ENCODE measurements at places on chromosomes 4 and X.

GRCh38 chrX:12007881-12008280 lies 130.4 kb upstream of the FRMPD4 start:
- DNase-seq = no peak
- no peaks in the 10 kb centered on the region for H3K36me3 ChIP-seq
- no peaks in the 10 kb centered on the region for H3K27me3 ChIP-seq
- H3K4me1 ChIP-seq = peaks cover 5% of the 10 kb centered on the region

DNA sequence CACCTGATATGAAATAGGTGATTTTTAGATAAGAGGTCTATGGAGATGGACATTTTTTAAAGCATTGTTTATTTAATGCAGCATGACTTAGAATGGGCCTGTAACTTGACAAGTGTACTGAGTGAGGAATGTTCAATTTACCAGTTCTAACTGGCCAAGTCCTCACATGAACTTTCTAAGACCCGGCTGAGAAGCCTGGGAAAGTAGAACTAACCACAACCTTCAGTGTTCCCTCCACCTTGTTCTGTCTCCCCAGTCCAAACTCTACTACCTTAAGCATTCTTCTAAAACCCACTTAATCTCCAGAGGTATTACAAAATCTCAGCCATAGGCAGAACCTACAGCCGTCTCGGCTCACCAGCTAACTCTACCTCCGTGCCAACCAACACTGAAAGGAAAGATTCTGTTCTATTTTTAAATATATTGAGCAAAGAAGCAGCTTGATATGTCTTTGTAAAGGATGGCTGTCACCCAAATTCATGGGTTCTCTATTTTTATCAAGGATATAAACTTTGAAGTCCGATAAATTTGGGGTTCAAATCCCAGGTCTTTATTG lies 6.8 kb downstream of the PPARGC1A start:
- H3K36me3 ChIP-seq = no peaks in the 10 kb centered on the region
- no peak overlapping the region for H3K4me3 ChIP-seq
- no peaks in the 10 kb centered on the region for H3K27me3 ChIP-seq

GRCh38 chr4:169253904-169254303 lies 16.9 kb downstream of the SH3RF1 start:
- H3K4me1 ChIP-seq = no peaks in the 10 kb centered on the region
- no peak overlapping the region for H3K4me3 ChIP-seq
- no peak for DNase-seq
- H3K36me3 ChIP-seq = no peaks in the 10 kb centered on the region

- H3K36me3 ChIP-seq = no peaks in the 10 kb centered on the region
- H3K4me3 ChIP-seq = no peak overlapping the region
- H3K27me3 ChIP-seq = no peaks in the 10 kb centered on the region
- DNase-seq = no peak
- no peak overlapping the region for H3K27ac ChIP-seq
- H3K4me1 ChIP-seq = no peaks in the 10 kb centered on the region
These were observed 113.0 kb downstream of the IQCM start for GRCh38 chr4:149702414-149703293.

- no peak overlapping the region for H3K27ac ChIP-seq
- H3K36me3 ChIP-seq = peaks cover 3% of the 10 kb centered on the region
- H3K27me3 ChIP-seq = no peaks in the 10 kb centered on the region
- H3K4me3 ChIP-seq = no peak overlapping the region
- DNase-seq = no peak
These were observed 166.5 kb downstream of the DHRSX start for GRCh38 chrX:2334237-2334636.

- H3K4me3 ChIP-seq = no peak overlapping the region
- H3K36me3 ChIP-seq = no peaks in the 10 kb centered on the region
- DNase-seq = no peak
- H3K27ac ChIP-seq = no peak overlapping the region
- H3K4me1 ChIP-seq = no peaks in the 10 kb centered on the region
These were observed 68.0 kb downstream of the IL21 start for GRCh38 chr4:122552898-122553297.

DNA sequence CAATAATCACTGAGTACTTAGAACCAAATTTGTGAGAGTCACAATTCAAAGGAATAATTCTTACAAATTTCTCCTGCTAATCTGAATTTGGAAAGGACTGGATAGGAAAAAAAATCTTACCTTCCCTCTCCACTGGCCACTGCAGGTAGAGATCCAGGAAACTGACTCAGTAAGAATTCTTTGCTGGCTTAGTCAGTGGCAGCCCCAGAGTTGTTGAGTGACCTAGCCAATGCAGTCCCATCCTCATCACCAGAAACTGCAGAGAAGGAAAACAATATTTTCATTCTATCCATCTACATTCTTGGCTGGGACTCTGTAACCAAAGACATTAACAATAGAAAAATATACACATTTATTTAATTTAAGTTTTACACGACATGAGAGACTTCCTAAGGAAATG lies 572.0 kb downstream of the ADGRL3 start:
- no peak for DNase-seq
- no peaks in the 10 kb centered on the region for H3K36me3 ChIP-seq
- H3K27me3 ChIP-seq = no peaks in the 10 kb centered on the region
- no peak overlapping the region for H3K4me3 ChIP-seq

GRCh38 chrX:136933611-136934145 lies 53.2 kb upstream of the RBMX start:
- H3K4me3 ChIP-seq = no peak overlapping the region
- H3K27ac ChIP-seq = no peak overlapping the region
- no peak for DNase-seq
- H3K36me3 ChIP-seq = peaks cover 2% of the 10 kb centered on the region

GRCh38 chr4:175776217-175776616 lies 35.8 kb downstream of the GPM6A start:
- H3K27ac ChIP-seq = no peak overlapping the region
- no peak overlapping the region for H3K4me3 ChIP-seq
- no peaks in the 10 kb centered on the region for H3K36me3 ChIP-seq
- DNase-seq = no peak
- no peaks in the 10 kb centered on the region for H3K4me1 ChIP-seq

- no peak for DNase-seq
- no peak overlapping the region for H3K4me3 ChIP-seq
- no peaks in the 10 kb centered on the region for H3K27me3 ChIP-seq
- H3K27ac ChIP-seq = no peak overlapping the region
These were observed 907.1 kb downstream of the RPA4 start for GRCh38 chrX:97790850-97791249.

- peaks cover 40% of the 10 kb centered on the region for H3K4me1 ChIP-seq
- H3K36me3 ChIP-seq = peaks cover 4% of the 10 kb centered on the region
- H3K4me3 ChIP-seq = peak within 1 kb of the TSS; percentile 81
- no peaks in the 10 kb centered on the region for H3K27me3 ChIP-seq
- peak; percentile 32 for DNase-seq
- H3K27ac ChIP-seq = peak within 1 kb of the TSS; percentile 54
These were observed at the start of gene MAMLD1 for GRCh38 chrX:150362599-150363481. Gene MAMLD1 (plus strand): TSS chrX:150363317. CDS start chrX:150445517, 82,200 bp downstream.

GRCh38 chrX:25442499-25442898 lies 426.7 kb upstream of the ARX start:
- no peaks in the 10 kb centered on the region for H3K36me3 ChIP-seq
- no peaks in the 10 kb centered on the region for H3K4me1 ChIP-seq
- no peaks in the 10 kb centered on the region for H3K27me3 ChIP-seq
- no peak overlapping the region for H3K27ac ChIP-seq
- DNase-seq = no peak

- H3K36me3 ChIP-seq = peaks cover 2% of the 10 kb centered on the region
- H3K4me3 ChIP-seq = no peak overlapping the region
- H3K27ac ChIP-seq = no peak overlapping the region
- no peaks in the 10 kb centered on the region for H3K4me1 ChIP-seq
- no peaks in the 10 kb centered on the region for H3K27me3 ChIP-seq
These were observed 38.1 kb upstream of the TRPC5 start for GRCh38 chrX:112120721-112121120.

- DNase-seq = no peak
- H3K4me3 ChIP-seq = peak overlapping the region; percentile 54
- H3K27me3 ChIP-seq = no peaks in the 10 kb centered on the region
- H3K27ac ChIP-seq = peak overlapping the region; percentile 75
These were observed 46.9 kb downstream of the ATP10D start for GRCh38 chr4:47531954-47532321.

GRCh38 chrX:34659575-34659974 lies 2.5 kb upstream of the TMEM47 start:
- H3K27me3 ChIP-seq = peaks cover 12% of the 10 kb centered on the region
- no peaks in the 10 kb centered on the region for H3K36me3 ChIP-seq
- H3K27ac ChIP-seq = no peak overlapping the region
- no peak overlapping the region for H3K4me3 ChIP-seq
- no peak for DNase-seq
- H3K4me1 ChIP-seq = no peaks in the 10 kb centered on the region

DNA sequence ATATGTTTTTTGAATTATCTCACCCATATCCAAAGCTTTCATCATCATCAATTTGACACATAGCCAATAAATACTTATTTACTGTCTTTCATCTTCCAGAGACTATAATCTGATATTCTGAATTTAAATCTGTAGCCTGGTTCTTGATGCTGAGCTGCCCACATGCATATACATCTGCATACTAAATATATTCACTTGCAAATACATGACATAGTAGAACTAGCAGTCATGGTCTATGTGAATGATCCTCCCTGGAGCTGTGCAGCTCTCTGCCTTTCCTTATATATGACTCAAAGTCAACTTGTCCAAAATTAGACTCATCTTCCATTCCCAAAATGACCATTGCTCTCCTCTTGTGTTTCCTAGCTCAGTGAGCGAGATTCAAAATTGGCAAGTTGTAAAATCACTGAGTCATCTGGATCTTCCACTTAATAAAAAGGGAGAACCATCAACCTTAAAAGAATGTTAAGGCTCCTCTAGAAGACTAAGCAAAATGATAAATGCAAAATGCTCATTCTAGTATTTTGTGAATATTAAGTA lies 448.2 kb downstream of the PPARGC1A start:
- no peak overlapping the region for H3K27ac ChIP-seq
- H3K36me3 ChIP-seq = no peaks in the 10 kb centered on the region
- H3K4me3 ChIP-seq = no peak overlapping the region
- no peaks in the 10 kb centered on the region for H3K4me1 ChIP-seq

GRCh38 chr4:108890484-108890881 lies 127.6 kb upstream of the ETNPPL start:
- DNase-seq = no peak
- no peaks in the 10 kb centered on the region for H3K36me3 ChIP-seq
- H3K27me3 ChIP-seq = peaks cover 19% of the 10 kb centered on the region
- no peak overlapping the region for H3K4me3 ChIP-seq
- H3K27ac ChIP-seq = no peak overlapping the region

- peak overlapping the region; percentile 48 for H3K27ac ChIP-seq
- H3K36me3 ChIP-seq = peaks cover 6% of the 10 kb centered on the region
- H3K4me1 ChIP-seq = peaks cover 51% of the 10 kb centered on the region
- no peak for DNase-seq
These were observed 4.7 kb downstream of the FAM120C start for GRCh38 chrX:54178100-54178940.

DNA sequence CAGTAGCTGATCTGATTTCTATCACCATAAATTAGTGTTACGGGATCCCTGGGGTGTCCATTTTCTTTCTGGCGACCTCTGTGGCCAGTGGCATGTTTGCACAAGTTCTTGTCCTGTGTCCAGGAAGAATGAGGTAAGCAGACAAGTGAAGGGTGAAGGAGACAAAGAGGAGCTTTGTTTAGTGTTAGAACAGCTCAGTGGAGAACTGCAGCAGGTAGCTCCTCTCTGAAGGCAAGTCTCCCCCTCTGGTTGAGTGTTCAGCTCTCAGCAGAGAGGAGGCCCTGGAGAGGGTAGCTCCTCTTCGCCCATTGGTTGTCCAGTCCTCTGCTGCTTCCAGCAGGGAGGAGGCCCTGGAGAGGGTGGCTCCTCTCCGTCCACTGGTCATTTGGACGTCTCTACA lies 47.2 kb downstream of the DMP1 start:
- no peak for DNase-seq
- H3K4me3 ChIP-seq = no peak overlapping the region
- H3K4me1 ChIP-seq = no peaks in the 10 kb centered on the region
- H3K27me3 ChIP-seq = peaks cover 6% of the 10 kb centered on the region
- H3K36me3 ChIP-seq = no peaks in the 10 kb centered on the region

Data from central memory CD8-positive, alpha-beta T cell (primary cell).